ENCODE measurements at places on chromosomes 11 and 22.

DNA sequence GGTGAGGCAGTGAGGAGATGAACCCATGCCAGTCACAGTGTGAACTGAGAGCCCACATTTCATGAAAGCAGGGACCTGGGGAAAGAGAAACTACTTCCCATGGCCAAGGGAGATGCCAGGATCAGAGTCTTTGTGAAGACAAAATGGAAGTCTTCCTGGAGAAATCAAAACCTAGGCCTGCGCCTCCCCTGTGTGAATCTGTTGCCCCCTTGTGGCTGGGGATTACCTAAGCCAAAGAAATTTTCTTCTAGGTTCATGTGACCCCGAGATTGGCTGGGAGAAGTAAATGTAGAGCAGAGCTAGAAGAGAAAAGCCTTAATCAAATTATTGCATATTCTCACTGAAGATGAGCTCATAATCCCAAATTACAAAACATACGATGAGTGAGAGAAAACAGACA is 1075.3 kb downstream of the TBC1D22A start:
- peak; percentile 8 for DNase-seq

GRCh38 chr11:18204220-18204619 is 31.6 kb downstream of the MRGPRX4 start:
- no peak for DNase-seq

DNA sequence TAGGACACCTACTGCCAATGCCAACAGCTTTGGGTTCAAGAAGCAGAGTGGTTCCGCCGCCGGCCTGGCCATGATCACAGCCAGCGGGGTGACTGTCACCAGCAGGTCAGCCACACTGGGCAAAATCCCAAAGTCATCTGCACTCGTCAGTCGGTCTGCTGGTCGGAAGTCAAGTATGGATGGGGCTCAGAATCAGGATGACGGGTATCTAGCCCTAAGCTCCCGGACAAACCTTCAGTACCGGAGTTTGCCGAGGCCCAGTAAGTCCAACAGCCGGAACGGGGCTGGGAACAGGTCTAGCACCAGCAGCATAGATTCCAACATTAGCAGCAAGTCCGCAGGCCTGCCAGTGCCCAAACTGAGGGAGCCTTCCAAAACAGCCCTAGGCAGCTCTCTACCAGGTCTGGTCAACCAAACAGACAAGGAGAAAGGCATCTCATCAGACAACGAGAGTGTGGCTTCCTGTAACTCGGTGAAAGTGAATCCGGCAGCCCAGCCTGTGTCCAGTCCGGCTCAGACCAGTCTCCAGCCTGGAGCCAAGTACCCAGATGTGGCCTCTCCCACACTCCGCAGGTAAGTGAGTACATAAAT is 115.1 kb downstream of the DBX1 start:
- no peak for DNase-seq

GRCh38 chr11:100791860-100792259 is 104.8 kb downstream of the ARHGAP42 start:
- DNase-seq, result no peak

- no peak for DNase-seq
These were observed 10.7 kb upstream of the CKAP5 start for GRCh38 chr11:46856605-46857343.

GRCh38 chr11:85694385-85694980 is 8.5 kb upstream of the CCDC89 start:
- DNase-seq, result peak; percentile 34

- no peak for DNase-seq
These were observed at the start of gene KCNQ1 for GRCh38 chr11:2444821-2445745. Gene KCNQ1, plus strand, starts transcription at chr11:2445008. Its CDS starts 91 bp downstream, at chr11:2445099.

DNA sequence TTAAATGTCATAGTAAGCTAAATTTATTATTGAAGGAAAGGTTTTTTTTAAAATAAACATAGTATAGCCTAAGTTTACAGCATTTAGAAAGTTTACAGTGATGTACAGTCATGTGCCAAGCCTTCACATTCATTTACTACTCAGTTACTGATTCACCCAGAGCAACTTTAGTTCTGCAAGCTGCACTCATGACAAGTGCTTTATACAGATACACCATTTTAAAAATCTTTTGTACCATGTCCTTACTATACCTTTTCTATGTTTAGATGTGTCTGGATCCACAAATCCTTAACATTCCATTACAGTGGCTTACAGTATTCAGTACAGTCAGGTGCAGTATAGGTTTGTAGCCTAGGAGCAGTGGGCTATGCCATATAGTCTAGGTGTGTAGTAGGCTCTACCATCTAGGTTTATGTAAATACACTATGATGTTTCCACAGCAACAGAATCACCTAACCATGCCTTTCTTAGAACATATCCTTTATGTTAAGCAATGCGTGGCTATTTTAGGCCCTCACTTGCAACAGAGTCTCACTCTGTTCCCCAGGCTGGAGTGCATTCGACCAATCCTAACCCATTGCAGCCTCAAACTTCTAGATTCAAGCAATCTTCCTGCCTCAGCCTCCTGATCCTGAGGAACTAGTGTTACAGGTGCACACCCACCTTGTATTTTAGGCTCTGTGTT is 79.5 kb upstream of the SLC25A18 start:
- DNase-seq, result no peak

- DNase-seq, result no peak
These were observed 1.8 kb downstream of the OR10AG1 start for GRCh38 chr11:55967914-55968313.

DNA sequence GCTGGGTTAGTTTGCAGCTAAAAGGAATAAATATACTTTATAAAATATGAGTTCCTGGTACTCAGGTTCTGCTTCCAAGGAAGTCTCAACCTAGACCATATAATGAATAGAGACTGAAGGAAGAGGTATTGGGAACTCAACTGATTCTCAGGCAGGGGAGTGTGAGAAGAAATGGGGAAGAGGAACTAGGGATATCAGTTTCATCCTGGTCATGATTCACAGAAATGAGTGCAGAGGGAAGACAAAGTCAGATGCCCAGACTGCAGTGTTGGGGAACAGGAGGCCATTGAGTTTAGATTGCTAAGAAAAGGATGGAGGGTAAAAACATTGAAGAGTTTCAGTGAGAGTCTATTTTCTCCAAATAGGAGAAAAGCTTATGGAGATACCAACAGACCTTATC is 28.8 kb downstream of the PLAAT5 start:
- DNase-seq, result no peak

GRCh38 chr11:126317432-126317755 is 13.5 kb downstream of the DCPS start:
- no peak for DNase-seq

- no peak for DNase-seq
These were observed 65.1 kb upstream of the PPARA start for GRCh38 chr22:46084943-46085827.

DNA sequence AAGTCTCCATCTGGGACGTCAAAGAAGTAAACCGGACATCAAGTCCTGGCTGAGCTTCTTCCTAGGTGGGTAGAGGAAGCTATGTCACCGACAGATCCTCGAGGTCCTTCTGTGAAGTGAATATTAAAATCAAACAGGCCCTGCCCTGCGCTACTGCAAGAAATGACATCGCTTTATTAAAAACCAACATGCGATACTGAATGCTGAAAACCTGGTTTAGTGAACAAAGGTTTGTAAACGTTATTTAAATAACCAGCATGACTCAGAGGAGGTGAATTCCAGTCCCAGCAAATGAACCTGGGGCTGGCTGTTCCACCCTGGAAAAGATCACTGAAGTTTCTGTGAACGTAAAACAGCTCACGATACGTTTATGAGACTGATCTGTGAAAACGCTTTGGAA is 645 bp downstream of the RTCB start:
- DNase-seq, result no peak

- DNase-seq, result no peak
These were observed 624.7 kb downstream of the BUD13 start for GRCh38 chr11:116148056-116148455.

GRCh38 chr11:135033540-135033939 is 621.5 kb upstream of the B3GAT1 start:
- no peak for DNase-seq

- no peak for DNase-seq
These were observed 293.5 kb downstream of the MN1 start for GRCh38 chr22:27507935-27508526.

DNA sequence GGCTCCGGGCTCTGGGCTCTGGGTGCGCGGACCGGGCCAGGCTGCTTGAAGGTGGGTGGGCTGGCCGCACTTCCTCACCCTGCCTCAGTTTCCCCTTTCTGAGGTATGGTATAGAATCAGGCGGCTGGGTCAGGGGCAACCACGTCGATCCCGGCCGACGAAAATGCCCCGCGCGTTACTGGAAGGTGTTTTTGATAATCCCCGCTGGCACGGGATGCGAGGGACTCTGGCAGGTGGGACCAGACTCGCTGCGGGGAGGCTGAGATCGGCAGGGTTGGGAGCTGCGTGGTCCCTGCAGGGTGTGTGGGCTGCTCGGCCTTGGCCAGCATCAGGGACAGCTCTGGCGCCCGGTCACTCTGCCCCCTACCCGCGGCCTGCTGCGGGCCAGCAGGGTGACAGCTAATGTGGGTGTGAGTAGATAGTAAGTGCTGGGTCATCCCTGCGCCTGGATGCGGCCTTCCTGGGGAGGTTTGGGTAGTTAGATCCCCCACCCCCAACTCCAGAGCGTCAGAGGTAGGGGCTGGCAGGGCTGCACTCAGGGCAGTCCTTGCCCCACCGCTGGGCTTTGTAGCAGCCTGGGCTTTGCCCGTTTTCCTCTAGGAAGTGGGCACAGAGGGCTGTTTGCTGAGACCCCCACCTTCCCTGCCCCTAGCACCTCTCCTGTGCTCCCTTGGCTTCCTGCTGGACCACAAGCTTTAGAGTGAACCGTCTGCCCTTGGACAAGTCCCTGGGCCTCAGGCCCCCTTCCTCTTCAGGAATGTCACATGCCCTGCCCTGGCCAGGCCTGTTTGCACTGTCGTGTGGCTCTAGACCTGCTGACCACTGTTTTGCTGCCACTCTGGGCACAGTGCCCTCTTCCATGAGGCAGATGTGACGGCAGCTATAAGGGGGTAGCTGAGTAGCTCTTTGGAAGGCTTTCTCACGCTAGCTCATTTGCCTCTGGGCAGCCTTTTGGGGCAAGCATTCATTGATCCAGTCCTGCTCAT is 579 bp downstream of the TANGO2 start:
- DNase-seq, result no peak

GRCh38 chr11:77441426-77441825 is 32.5 kb downstream of the PAK1 start:
- no peak for DNase-seq

- no peak for DNase-seq
These were observed 371.1 kb downstream of the SOX6 start for GRCh38 chr11:15985127-15985859.

- no peak for DNase-seq
These were observed 28.3 kb downstream of the OSBPL5 start for GRCh38 chr11:3136546-3137455.

GRCh38 chr11:121711939-121712338 is 259.2 kb upstream of the SORL1-AS1 start:
- DNase-seq, result no peak

DNA sequence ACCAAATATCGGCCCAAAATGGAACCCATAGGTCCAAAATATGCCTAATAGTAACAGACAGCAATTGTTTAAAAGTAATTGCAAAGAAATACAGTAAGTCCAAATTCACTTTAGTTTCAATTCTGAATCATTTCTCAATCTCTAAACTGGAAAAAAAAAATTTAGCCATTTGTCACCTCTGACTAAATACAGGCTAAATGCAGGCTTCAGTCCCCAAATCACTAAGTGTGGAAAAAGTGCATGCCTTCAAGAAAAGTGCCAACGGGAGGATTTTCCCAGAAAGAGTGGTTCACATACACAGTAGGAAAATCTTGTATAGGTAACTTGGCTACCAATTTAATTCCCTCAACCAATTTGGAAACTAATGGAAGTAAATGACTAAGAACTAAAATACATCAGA is 35.7 kb downstream of the SIK3 start:
- DNase-seq, result no peak

GRCh38 chr22:31212783-31213629 is 908 bp downstream of the LIMK2 start:
- DNase-seq, result no peak

DNA sequence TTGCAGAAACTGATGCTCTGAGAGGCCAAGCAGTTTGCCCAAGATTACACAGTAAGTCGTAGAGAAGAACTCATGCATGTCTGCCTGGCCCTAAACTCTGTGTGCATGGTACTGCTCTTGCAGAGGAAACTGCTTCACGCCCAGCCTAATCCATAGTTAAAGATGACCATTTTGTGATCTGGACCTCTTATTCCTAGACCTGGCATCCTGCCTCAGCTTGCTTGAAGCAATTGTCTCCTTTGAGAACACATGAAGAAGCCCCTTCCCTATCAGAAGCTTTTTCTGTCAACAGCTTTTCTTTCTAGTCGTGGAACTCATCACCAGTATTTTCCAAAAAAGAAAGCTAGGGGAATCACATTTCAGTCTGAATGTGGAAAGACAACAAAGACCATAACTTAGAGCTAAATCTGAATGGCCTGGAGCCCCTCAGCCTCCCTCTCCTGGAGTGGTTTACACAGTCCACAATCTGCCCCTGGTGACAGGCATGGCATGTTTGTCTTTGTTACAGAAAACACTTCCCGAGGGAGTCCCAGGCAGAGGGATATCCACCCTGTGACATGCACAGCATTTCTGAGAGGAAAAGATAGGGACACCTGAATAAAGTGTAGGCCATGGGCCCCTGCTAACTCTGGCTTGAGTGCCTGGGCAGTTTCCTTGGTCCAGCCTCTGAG is 2.9 kb upstream of the FZD4 start:
- no peak for DNase-seq

GRCh38 chr11:61298663-61299244 is 3.6 kb upstream of the VWCE start:
- no peak for DNase-seq
